SK-N-SH (cell line): ENCODE measurements at places on chromosomes 11 and 22. TPM values are rescaled to one million over a fixed set of nuclear protein-coding genes. Genes with fewer than 3 reads are reported as not detected.

The TCN2 gene
- polyA plus RNA-seq: 4.1 and 4.5 TPM in 2 replicates

The BCO2 gene
- 0.87 and 1.2 TPM in 2 replicates for polyA plus RNA-seq

GRCh38 chr11:101083335-101083734, 46.3 kb downstream of the PGR start:
- no peaks in the 10 kb centered on the region for H3K27me3 ChIP-seq
- DNase-seq: no peak
- no peaks in the 10 kb centered on the region for H3K4me1 ChIP-seq

- H3K27ac ChIP-seq: no peak overlapping the region
- no peak for DNase-seq
- no peak overlapping the region for H3K4me3 ChIP-seq
- H3K4me1 ChIP-seq: no peaks in the 10 kb centered on the region
- H3K27me3 ChIP-seq: no peaks in the 10 kb centered on the region
- no peaks in the 10 kb centered on the region for H3K36me3 ChIP-seq
Measured at GRCh38 chr11:105719073-105719822, 109.4 kb downstream of the GRIA4 start.

GRCh38 chr11:15622231-15622890, 507.6 kb downstream of the INSC start:
- no peaks in the 10 kb centered on the region for H3K27me3 ChIP-seq
- no peaks in the 10 kb centered on the region for H3K4me1 ChIP-seq
- peak overlapping the region; percentile 100 for H3K27ac ChIP-seq
- H3K36me3 ChIP-seq: no peaks in the 10 kb centered on the region

DNA sequence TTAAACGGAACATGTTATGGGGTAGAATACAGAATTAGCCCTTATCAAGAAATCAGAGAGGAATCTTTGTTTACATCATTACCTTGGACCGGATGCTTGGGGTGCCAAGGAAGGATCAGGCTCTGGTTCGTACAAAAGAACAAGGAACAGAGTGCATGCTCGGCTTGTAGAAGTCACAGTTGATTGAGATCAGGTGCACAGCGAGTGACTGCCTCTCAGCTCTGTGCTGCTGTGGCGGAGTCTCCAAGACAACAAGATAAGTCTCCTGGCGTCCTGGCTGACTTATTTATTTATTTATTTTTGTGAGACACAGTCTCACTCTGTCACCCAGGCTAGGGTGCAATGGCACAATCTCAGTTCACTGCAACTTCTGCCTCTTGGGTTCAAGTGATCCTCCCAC, 31.8 kb downstream of the GLB1L2 start:
- no peak for DNase-seq
- no peaks in the 10 kb centered on the region for H3K27me3 ChIP-seq
- H3K27ac ChIP-seq: no peak overlapping the region
- no peaks in the 10 kb centered on the region; the same call in 1 of the 2 replicates for H3K4me1 ChIP-seq

GRCh38 chr22:25682109-25682508, 59.9 kb upstream of the MYO18B start:
- H3K4me3 ChIP-seq: no peak overlapping the region
- peaks cover 8% of the 10 kb centered on the region; the same call in 1 of the 2 replicates for H3K36me3 ChIP-seq
- H3K27me3 ChIP-seq: no peaks in the 10 kb centered on the region
- DNase-seq: no peak

DNA sequence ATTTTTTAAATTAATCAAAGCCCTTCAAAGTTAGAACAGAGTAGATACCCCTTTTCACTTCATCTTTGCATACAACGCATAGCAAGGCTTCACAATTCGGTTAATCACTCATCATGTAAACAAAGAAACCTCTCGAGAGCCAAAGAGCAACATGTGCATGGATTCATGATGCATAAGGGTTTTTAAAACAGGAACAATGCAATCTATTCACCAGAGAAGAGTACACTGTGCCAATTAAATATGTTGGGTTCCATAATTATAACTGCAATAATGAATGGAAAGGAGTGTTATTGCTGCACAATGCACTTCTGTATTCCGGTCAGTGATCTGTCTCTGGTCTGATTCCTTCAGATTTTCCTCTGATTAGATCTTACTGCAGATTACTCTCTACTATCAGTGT, 45.3 kb downstream of the CADM1 start:
- DNase-seq: no peak
- H3K4me1 ChIP-seq: peaks cover 13% of the 10 kb centered on the region
- H3K27me3 ChIP-seq: no peaks in the 10 kb centered on the region
- H3K36me3 ChIP-seq: no peaks in the 10 kb centered on the region
- no peak overlapping the region for H3K4me3 ChIP-seq

DNA sequence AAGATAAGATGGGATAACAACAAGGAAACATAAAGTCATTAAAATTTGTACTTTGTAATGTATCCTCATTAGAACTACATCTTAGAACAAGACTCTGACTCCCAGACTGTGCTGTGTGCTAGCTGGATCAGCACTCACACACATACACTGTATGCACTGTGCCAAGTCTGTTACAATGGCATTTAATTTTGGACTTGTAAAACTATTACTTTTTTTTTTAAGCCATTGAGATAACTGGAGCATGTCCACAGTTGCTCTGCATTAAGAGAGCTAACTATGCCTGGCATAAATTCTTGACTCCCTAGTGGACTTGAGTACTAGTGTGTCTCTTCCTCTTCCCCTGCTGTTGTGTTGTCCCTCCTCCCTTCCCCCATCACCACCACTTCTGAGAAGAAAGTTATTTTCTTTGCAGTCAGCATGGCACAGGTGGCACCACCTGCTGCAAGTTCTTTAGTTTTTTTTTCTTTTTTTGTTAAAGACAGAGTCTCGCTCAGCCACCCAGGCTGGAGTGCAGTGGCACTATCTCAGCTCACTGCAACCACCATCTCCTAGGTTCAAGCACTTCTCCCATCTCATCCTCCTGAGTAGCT, 268.6 kb downstream of the TMEM135 start:
- H3K4me3 ChIP-seq: no peak overlapping the region
- no peaks in the 10 kb centered on the region for H3K36me3 ChIP-seq
- H3K4me1 ChIP-seq: no peaks in the 10 kb centered on the region
- no peaks in the 10 kb centered on the region for H3K27me3 ChIP-seq

DNA sequence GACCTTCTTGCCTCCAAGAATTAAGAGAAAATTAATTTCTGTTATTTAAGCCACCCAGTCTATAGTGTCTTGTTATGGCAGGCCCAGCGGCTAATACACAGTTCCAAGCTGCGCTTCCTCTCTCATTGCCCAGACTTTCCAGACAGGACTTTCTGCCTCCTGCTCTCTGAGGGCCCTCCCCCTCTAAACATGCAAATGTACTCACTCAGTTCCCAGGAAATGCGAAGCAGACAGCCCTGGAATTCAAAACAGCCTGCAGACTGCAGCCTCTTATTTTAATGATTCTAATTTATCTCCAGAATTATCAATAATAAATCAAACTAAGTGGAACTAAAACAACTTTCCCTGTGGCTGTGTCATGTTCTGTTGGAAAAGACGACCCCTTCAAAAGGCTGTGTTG, 115.5 kb upstream of the ISX start:
- H3K4me1 ChIP-seq: no peaks in the 10 kb centered on the region
- H3K4me3 ChIP-seq: no peak overlapping the region
- H3K36me3 ChIP-seq: no peaks in the 10 kb centered on the region
- no peaks in the 10 kb centered on the region for H3K27me3 ChIP-seq
- DNase-seq: no peak
- no peak overlapping the region for H3K27ac ChIP-seq

GRCh38 chr11:73184953-73185671, 33.0 kb upstream of the P2RY2 start:
- peak; percentile 77 for DNase-seq
- H3K27me3 ChIP-seq: no peaks in the 10 kb centered on the region
- no peaks in the 10 kb centered on the region; the same call in 1 of the 2 replicates for H3K4me1 ChIP-seq
- no peak overlapping the region; the same call in 1 of the 2 replicates for H3K4me3 ChIP-seq
- no peak overlapping the region for H3K27ac ChIP-seq

GRCh38 chr11:44865866-44866272, 84.8 kb downstream of the TP53I11 start:
- no peak overlapping the region for H3K4me3 ChIP-seq
- peak overlapping the region; percentile 64 for H3K27ac ChIP-seq
- peak; percentile 57 for DNase-seq
- no peaks in the 10 kb centered on the region for H3K36me3 ChIP-seq

The FOLH1 gene
- not detected in 2 replicates for polyA plus RNA-seq

GRCh38 chr22:17343766-17344165, 25.5 kb upstream of the CECR2 start:
- H3K27me3 ChIP-seq: peaks cover 20% of the 10 kb centered on the region
- H3K4me3 ChIP-seq: no peak overlapping the region
- no peaks in the 10 kb centered on the region for H3K4me1 ChIP-seq

GRCh38 chr11:120702656-120703055, 191.1 kb downstream of the GRIK4 start:
- no peak for DNase-seq
- H3K27me3 ChIP-seq: no peaks in the 10 kb centered on the region
- H3K4me1 ChIP-seq: no peaks in the 10 kb centered on the region
- H3K4me3 ChIP-seq: no peak overlapping the region
- H3K27ac ChIP-seq: no peak overlapping the region

The HEPHL1 gene
- not detected in 2 replicates for polyA plus RNA-seq

GRCh38 chr11:87879118-87879517, 296.1 kb downstream of the RAB38 start:
- no peaks in the 10 kb centered on the region for H3K4me1 ChIP-seq
- H3K27ac ChIP-seq: no peak overlapping the region
- no peak for DNase-seq
- no peaks in the 10 kb centered on the region for H3K27me3 ChIP-seq
- H3K4me3 ChIP-seq: no peak overlapping the region
- no peaks in the 10 kb centered on the region for H3K36me3 ChIP-seq

DNA sequence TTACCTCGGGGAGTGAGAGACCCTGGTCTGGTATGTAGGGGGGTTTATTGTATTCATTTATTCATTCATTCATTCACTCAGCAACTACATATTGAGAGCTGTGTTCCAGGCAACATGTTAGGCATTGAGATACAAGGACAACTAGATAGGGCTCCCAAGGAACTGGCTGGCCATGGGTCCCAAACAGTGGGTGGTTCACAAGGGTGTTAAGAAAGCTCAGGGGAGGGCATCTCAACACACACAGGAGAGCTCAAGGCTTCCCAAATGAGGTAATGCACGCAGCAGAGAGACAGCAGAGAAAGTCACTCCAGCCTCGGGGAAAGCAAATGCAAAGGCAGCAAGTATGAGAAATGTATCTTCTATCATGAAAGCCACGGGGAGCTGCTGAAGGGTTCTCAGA, 51.8 kb downstream of the BTG4 start:
- DNase-seq: no peak
- H3K27me3 ChIP-seq: no peaks in the 10 kb centered on the region
- H3K4me1 ChIP-seq: peaks cover 4% of the 10 kb centered on the region; the same call in 1 of the 2 replicates

The CD248 gene
- 2.6 and 7.7 TPM in 2 replicates for polyA plus RNA-seq

DNA sequence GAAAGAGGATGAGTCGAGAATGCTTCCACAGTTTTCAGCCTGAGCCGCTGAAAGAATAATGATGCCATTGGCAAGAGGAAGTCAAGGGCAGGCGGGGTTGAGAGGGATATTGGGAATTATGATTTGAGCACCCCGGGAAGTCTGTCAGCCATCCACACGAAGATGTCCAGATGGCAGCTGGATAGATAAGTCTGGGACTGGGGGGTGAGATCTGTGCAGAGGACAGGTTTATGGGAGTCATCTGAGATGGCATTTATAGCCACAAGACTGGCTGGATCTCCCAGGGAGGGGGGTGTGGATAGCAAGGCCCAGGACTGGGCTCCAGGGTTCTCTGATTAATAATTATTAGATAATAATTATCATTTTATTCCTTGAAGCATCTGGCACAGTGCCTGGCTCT, 5.1 kb upstream of the STIP1 start:
- peak; percentile 54 for DNase-seq
- H3K4me3 ChIP-seq: 0 out of 2 replicates have a peak overlapping the region, but pooled peaks have one; percentile 17
- peak overlapping the region; percentile 74 for H3K27ac ChIP-seq
- peaks cover 31% of the 10 kb centered on the region for H3K4me1 ChIP-seq

GRCh38 chr11:102981324-102981910, 25.9 kb upstream of the MMP13 start:
- no peaks in the 10 kb centered on the region for H3K4me1 ChIP-seq
- H3K4me3 ChIP-seq: no peak overlapping the region
- DNase-seq: no peak
- H3K36me3 ChIP-seq: no peaks in the 10 kb centered on the region
- no peak overlapping the region for H3K27ac ChIP-seq

- peaks cover 9% of the 10 kb centered on the region; the same call in 1 of the 2 replicates for H3K4me1 ChIP-seq
- peaks cover 13% of the 10 kb centered on the region; the same call in 1 of the 2 replicates for H3K27me3 ChIP-seq
- no peak overlapping the region for H3K4me3 ChIP-seq
Measured at GRCh38 chr11:47589584-47589976, 3.1 kb downstream of the FAM180B start.

The CYB561A3 gene
- polyA plus RNA-seq: 70.0 and 76.4 TPM in 2 replicates

The INPP5J gene
- polyA plus RNA-seq: 3.2 TPM in 2 replicates

The ARHGAP32 gene
- 4.8 and 5.5 TPM in 2 replicates for polyA plus RNA-seq

The ME3 gene
- polyA plus RNA-seq: 22.0 and 25.5 TPM in 2 replicates

DNA sequence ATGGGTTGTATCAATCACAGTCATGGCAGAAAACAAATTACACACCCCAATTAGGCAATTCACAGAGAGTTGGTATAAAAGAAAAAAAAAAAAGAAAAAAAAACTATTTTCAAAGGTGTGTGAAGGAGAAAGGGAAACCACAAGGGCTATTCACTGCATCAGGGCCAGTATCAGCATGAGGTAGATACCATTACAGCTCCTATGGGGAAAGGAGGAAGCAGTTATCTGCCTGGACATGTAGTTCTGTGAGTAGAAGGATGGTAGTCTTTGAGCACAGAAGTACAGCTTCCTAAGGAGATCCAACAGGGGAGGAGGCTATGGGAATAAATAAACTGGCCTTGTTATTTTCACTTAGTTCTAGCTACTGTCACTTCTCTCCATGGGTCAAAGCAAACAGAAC, 746.1 kb downstream of the LUZP2 start:
- DNase-seq: no peak
- H3K27ac ChIP-seq: no peak overlapping the region
- H3K4me3 ChIP-seq: no peak overlapping the region
- H3K4me1 ChIP-seq: no peaks in the 10 kb centered on the region

DNA sequence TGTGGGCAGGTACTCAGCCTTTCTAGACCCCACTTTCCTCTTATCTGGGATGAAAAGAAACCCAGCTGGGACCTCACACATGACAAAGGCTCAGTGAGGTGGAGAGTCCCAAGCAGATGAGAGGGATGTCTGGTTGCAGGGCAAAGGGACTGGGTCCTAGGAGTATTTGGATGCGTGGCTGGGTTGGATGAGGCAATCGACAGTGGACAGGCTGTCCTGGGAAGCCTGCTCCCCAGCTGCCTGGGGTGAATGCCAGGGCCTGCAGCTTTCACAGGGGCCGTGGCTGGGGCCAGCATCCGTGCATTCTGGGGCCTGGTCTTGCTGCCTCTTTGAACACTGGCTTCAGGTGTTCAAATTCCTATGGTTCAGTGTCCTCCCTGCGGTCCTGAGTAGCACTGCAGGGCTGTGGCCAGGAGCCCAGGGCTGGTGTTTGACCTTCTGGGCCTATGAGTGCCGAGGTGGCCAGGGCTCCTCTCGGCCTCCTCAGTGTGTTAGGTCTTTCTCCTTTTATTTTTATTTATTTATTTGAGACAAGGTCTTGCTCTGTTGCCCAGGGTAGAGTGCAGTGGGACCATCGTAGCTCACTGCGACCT, 65.3 kb downstream of the MCM5 start:
- no peak for DNase-seq
- peaks cover 6% of the 10 kb centered on the region; the same call in 1 of the 2 replicates for H3K4me1 ChIP-seq
- no peaks in the 10 kb centered on the region for H3K36me3 ChIP-seq

The C2CD3 gene
- polyA plus RNA-seq: 7.0 and 9.9 TPM in 2 replicates

GRCh38 chr11:6397636-6398035, 7.4 kb downstream of the SMPD1 start:
- H3K36me3 ChIP-seq: no peaks in the 10 kb centered on the region
- H3K4me1 ChIP-seq: peaks cover 11% of the 10 kb centered on the region; the same call in 1 of the 2 replicates
- no peak for DNase-seq
- H3K4me3 ChIP-seq: no peak overlapping the region
- no peak overlapping the region for H3K27ac ChIP-seq

GRCh38 chr22:19291218-19291579, 320 bp downstream of the CLTCL1 start:
- peak; percentile 76 for DNase-seq
- H3K4me1 ChIP-seq: peaks cover 14% of the 10 kb centered on the region
- H3K4me3 ChIP-seq: peak overlapping the region; percentile 84
- H3K27ac ChIP-seq: peak overlapping the region; percentile 50; the same call in 1 of the 2 replicates
- no peaks in the 10 kb centered on the region for H3K27me3 ChIP-seq
- H3K36me3 ChIP-seq: no peaks in the 10 kb centered on the region
